ENCODE measurements at places on chromosomes 6 and 20.

GRCh38 chr20:4883546-4883945 is 117.8 kb downstream of the SLC23A2 start:
- DNase-seq: no peak

- no peak for DNase-seq
These were observed 62.3 kb upstream of the GPR31 start for GRCh38 chr6:167219967-167220512.

GRCh38 chr20:6976106-6976900 is 208.8 kb downstream of the BMP2 start:
- DNase-seq: peak; percentile 47

- DNase-seq: no peak
These were observed 388.2 kb upstream of the SYNCRIP start for GRCh38 chr6:86030875-86031274.

DNA sequence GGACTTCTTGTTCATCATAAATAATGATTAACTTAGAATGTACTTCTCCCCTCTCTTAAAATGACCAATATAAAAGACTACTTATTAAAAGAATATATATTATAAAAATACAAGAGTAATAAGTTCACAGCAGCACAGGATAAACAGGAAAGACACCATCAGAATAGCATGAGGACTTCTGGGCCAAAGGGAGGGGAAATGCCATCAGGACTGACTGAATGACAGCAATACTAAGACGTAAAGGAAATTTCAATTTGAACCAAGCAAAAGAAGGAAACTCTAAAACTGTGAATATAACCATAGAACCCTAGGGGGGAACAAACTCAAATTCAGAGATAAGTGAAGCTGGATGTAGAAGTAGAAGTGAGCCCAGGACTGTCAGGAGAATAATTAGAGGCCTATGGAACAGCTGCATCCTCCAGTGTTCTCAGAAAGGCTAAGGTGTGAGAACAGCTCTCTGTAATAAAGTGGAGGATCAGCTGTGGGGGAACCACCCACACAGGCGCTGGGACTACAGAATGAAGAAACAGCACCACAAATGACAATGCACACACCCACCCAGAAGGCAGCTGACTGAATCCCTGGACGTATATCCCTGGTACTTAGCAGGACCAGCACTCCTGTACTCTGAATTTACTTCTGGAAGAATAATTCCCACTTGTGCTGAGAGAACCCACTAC is 37.8 kb downstream of the ZHX3 start:
- DNase-seq: no peak

DNA sequence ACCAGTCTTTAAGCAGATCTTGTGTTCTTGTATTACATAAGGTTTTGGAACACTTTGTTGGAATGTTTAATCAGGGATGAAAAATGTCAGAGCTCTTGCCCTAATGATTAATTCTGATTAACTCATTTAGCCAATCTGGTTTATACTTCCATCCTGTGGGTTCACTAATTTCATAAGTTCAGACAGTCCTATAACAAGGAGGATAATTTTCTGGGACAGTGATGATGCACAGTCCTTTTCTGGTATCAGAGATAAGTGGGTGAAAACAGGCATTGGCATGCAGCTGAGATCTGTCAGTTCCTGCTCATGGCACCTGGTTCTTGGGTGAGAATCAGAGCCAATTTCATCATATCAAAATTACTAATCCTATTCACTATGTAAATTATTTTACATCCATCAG is 125.0 kb upstream of the LAMA2 start:
- DNase-seq: no peak

DNA sequence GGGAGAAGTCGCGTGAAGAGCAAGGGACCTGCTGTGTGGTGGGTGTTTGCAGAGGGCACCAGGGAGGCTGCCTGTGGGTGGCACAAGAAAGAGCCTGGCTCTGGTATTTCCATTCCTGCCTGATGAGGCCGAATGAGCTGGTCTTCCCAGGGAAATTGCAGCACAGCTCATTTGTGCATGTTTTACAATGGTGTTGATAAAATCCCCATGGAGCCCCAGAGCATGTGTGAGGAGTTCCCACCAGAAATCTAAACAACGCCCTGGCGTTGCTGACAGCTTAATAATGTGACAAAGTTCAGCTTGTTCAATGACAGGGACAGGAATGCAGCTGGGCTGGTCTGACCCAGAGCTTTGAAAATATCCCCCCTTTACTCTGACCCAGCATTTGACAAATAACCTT is 135.5 kb downstream of the CLIC5 start:
- no peak for DNase-seq

GRCh38 chr6:35038076-35038475 is 103.1 kb downstream of the TCP11 start:
- DNase-seq: no peak

DNA sequence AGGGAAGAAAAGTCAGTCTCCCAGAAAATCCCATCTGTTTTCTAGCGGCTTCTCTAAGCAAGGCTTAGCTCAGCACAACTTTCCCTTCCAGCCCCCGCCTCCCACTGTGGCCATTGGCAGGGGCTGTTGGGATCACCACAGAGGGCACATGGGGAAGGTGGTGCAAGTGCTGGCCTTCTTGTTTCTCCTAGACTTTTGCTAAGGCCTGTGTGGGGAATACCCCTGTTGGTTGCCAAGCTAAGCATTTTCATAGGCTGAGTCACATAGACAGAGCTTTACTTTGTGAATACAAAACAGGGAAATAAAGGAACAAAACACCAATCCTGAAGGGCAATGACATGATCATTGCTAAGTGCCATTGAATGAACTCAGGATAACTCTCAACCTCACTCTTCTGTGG is 32.4 kb upstream of the TIAM2 start:
- DNase-seq: peak; percentile 52

- no peak for DNase-seq
These were observed 9.8 kb upstream of the FAM217A start for GRCh38 chr6:4088704-4089103.

GRCh38 chr20:11796026-11796425 is 121.7 kb upstream of the BTBD3 start:
- DNase-seq: no peak

GRCh38 chr6:63941747-63942470 is 306.3 kb downstream of the PHF3 start:
- no peak for DNase-seq

GRCh38 chr6:130834482-130835251 is 7.5 kb downstream of the SMLR1 start:
- DNase-seq: no peak

DNA sequence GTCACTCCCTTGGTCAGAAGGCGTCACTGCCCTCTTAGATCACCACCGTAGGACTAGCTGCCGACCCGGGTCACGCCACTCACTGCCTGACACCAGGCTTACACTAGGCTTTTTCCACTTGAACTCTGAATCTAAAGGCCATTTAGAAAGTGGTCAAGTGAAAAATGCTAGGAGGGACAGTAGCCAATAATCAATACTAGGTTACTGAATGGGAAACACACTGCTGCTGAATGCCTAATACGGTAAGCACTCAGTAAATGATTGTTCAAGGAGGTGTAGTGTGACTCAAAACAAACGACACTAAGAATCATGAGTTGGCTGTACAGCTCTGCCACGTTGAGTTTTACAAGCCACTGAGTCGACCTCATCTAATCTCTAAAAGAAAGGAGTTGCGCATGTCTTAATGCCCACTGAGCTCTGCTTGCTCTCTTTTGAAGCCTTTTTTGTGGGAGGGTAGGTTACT is 760 bp upstream of the IBTK start:
- peak; percentile 52 for DNase-seq

- no peak for DNase-seq
These were observed 9.2 kb upstream of the EMILIN3 start for GRCh38 chr20:41375846-41376245.

DNA sequence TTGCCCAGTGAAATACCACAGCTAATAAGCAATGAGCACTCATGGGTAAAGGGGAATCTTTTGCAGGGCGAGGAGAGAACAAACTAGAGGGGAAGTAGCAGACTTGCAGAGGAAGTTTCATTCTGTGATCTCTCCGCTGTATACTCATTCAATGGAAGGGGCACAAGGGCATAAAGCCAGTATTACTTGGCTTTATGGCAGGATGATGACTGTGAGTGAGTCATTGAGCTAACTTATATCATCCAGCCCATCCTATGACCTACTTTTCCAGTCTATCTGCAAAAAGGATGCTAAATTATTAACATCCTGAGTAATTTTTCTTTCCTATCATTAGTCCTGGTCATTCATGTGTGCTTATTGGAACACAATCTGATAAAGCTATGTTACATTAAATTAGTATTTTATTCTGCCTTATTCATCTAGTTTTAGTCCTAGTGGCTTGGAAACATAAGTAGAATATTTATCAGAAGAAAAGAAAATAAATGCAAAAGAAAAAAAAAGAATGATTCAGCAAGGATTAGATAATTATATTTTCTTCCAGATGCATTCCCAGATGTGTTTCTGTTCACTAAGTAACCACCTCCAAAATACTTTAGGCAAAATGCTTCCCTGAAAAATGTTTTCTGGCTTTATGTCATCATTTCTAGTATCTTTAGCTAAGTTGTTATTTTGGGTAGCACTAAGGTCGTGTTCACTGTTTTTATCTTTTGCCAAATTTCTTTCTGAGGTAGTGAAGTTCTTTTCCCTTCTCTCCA is 471.7 kb downstream of the CDKAL1 start:
- DNase-seq: peak; percentile 6

DNA sequence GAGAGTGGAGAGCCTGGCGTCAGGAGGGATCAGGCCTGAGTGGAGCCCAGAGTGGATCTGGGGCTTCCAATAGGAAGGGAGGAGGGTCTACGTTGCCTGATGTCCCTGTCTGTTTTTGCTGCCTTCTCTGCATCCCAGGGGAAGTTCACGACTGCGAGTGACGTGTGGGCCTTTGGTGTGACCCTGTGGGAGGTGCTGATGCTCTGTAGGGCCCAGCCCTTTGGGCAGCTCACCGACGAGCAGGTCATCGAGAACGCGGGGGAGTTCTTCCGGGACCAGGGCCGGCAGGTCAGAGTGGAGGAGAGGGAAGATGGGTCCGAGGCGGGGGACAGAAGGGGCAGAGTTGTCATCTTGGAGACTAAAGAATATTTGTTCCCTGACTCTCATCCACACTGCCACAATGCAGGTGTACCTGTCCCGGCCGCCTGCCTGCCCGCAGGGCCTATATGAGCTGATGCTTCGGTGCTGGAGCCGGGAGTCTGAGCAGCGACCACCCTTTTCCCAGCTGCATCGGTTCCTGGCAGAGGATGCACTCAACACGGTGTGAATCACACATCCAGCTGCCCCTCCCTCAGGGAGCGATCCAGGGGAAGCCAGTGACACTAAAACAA is 9.2 kb upstream of the GTF2H4 start:
- no peak for DNase-seq

GRCh38 chr6:33888664-33889200 is 84.9 kb upstream of the MLN start:
- DNase-seq: no peak

- peak; percentile 8 for DNase-seq
These were observed 193.1 kb upstream of the SIM1 start for GRCh38 chr6:100657678-100658330.

DNA sequence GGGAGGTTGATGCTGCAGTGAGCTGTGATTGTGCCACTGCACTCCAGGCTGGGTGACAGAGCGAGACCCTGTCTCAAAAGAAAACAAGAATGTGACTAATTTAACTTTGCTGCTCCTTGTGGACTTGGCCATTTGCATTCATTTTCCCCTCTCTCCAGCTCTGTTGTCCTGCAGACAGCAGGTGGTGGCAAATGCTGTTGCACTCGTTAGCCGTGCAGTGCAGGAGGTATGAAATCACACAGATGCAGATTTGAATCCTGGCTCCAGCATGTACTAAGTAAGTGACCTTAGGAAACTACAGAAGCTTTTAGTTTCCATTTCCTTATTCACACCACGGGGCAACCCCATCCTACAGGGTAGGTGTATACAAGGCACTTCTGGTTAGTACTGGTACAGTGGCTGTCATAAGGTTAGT is 9.6 kb upstream of the BEND3 start:
- peak; percentile 33 for DNase-seq

- DNase-seq: peak; percentile 36
These were observed 3.3 kb upstream of the ASXL1 start for GRCh38 chr20:32354592-32355416.

DNA sequence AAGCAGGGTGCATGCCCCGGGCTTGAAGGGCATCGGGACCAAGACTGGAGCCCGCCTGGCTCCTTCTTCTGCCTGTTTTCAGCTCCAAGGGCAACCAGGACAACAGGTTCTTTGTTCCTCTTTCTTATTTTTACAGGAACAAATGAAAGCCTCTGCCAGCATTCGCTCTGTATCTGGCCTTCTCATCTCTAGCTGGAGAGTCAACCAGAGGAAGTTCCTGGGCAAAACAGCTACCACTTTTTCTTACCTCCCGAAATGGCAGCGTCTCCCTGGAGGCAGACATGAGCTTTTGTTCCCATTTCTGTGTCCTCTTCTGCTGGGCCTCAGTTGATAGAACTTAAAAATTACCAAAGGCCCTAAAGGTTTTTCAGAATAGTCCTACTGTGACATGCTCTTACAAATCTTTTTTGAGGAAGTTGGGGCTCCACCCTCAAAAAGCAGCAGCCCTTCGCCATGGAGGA is 74.1 kb upstream of the NAA20 start:
- peak; percentile 72 for DNase-seq

DNA sequence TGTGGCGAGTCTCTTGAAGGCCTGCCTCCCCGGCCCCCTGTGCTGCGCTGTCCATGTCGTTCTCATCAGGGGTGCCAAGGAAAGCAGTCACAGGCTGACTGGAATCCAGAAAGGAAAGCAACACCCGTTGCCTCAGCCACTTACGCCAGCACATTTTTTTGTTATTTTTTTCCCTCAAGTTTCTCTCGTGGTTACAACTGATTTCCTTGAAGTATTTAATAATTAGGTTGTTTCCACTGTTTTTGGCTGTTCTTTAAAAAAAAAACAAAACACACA is 17.9 kb upstream of the SLC22A1 start:
- no peak for DNase-seq

GRCh38 chr6:37354526-37355384 is 972 bp downstream of the RNF8 start:
- DNase-seq: peak; percentile 24
